ENCODE measurements at places on chromosomes 5 and 9.

DNA sequence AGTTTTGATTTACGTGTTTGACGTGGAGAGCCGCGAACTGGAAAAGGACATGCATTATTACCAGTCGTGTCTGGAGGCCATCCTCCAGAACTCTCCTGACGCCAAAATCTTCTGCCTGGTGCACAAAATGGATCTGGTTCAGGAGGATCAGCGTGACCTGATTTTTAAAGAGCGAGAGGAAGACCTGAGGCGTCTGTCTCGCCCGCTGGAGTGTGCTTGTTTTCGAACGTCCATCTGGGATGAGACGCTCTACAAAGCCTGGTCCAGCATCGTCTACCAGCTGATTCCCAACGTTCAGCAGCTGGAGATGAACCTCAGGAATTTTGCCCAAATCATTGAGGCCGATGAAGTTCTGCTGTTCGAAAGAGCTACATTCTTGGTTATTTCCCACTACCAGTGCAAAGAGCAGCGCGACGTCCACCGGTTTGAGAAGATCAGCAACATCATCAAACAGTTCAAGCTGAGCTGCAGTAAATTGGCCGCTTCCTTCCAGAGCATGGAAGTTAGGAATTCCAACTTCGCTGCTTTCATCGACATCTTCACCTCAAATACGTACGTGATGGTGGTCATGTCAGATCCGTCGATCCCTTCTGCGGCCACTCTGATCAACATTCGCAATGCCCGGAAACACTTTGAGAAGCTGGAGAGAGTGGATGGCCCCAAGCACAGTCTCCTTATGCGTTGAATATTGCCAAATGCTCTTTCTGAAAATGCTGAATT is 850 bp downstream of the RRAGA start:
- no peak for DNase-seq

- DNase-seq, result no peak
These were observed 2.7 kb downstream of the KLF4 start for GRCh38 chr9:107486674-107487520.

DNA sequence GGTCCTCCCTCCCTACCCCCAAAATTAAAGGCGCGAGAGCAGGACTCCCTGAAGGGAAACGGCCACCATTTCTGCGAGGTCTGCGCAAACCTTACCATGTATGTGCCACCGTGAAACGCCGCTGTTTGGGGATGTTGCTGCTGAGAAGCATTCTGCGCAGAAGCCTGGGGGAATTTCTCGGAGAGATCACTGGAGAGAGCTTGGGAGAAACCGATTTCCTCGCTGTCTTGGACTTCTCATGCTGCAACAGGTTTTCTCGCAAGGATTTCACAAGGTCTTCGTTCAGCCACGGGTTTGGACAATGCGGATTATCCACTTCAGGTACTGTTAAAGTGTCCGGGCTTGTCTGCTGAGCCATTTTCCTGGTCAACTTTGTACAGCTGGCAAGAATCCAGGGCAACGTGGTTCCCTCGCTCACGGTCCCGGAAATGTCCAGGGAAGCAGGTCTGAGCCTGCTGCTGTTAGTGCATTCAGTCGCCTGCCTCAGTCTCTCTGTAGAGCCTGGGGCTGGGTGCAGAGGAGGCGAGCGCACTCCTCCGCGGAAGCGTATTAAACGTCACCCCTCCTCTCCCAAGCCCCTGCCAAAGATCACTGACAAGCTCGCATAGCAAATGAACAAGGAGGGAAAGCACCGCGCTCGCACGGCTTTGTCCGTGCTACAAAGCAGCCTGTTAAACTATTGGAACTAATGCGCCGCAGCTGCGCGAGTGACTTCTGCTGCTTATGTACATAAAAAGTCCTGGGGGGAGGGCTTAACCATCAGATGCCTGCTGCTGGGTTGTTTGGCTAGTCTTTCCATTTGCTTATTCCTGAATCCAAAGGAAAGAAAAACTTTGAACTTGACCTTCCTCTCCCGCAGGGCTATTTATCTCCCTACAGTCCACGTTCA is 125.1 kb downstream of the PDE4D start:
- DNase-seq, result no peak

- DNase-seq, result no peak
These were observed 13.5 kb upstream of the DRD1 start for GRCh38 chr5:175457466-175457865.

GRCh38 chr9:128421482-128421996 is 882 bp downstream of the CERCAM start:
- no peak for DNase-seq

GRCh38 chr9:70940605-70941004 is 180.8 kb downstream of the TRPM3 start:
- DNase-seq, result no peak

DNA sequence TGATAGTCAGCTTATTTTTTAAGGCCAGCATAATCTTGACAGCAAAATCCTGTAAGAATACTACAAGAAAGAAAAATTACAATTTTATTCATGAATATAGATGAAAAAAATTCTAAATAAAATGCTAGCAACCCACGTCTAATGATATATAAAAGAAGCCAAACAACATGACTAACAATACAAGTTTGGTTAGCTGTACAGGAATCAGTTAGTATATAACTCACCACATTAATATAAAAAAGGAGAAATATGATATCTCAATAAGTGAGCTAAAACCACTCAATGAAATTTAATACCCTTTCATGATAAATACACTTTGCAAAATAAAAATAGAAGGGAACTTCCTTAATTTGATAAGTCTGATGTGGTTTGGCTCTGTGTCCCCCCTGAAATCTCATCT is 139.7 kb upstream of the MAN2A1 start:
- no peak for DNase-seq

- DNase-seq, result no peak
These were observed 3.5 kb upstream of the GADD45G start for GRCh38 chr9:89601306-89601705.

- no peak for DNase-seq
These were observed 838 bp downstream of the POLK start for GRCh38 chr5:75512383-75513074.

Data from activated CD8-positive, alpha-beta memory T cell treated with anti-CD3 and anti-CD28 coated beads for 1 hour (primary cell).